ENCODE measurements at places on chromosomes 2 and 18.
A peak's percentile ranks its signal among the peaks of the same experiment; 100 is the strongest.

DNA sequence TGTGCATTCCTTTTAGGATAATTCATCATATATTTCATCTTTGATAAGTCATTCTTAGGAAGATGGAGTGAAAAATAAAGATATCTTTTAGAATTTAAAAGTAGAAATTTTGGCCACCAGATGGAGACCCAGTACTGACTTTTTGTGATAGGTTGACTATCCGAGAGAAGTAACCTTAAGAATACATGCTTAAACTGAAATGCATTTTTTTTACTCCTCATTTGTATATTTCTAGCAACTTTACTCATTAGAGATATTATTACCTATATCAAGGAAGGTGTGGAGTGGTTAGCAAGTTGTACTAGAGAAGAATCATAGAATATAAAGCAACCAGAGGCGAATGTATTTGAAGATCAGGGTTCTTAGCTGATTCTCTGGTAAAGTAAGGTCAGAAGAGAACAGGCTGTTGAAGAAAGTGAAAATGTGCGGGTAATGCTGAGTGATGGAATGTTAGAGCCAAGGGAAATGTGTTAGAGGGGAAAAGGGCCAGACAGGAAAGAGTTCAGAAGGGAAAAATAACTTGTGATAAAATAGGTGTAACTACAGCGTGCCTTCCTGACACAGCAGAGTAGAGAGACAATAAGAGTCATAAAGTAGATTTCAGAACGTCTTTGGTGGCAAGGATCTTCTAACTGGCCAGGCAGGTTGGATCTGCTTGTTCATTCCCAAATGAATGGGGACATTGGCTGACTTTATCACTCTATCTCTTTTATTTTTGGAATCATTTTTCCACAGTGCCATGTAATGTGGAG lies 52.3 kb downstream of the TDRD15 start:
- DNase-seq, result no peak

GRCh38 chr2:95353613-95354468 lies 48.7 kb upstream of the FAHD2A start:
- DNase-seq, result no peak

DNA sequence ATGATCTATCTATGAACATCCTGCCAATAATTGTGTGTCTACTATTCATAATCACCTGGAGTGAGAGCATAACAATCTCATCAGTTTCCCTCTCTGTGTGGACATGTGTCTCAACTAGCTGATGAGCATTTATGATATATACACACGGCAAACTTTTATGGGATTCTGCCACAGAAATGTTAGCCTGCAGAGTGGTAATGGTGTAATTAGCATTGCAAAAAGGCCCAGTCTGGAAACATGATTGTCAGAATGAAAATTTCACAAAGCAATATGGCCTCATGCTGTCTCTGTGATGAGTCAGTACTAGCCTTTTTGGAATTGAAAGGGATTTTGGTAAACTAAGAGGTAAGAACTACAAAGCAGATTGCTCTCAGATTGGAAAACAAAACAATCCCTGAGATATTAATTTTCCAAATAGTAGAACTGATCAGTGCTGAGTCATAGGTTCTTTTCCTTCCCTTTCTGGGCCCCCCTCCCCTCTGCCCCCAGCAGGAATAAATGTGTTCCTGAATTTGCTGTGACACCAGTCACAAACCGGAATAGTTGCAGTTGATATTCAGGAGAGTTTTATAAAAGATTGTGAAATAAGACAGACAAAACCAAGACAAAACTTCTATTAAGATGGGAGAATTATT lies 189.2 kb downstream of the OSR1 start:
- DNase-seq, result no peak

- no peak for DNase-seq
These were observed 119.9 kb upstream of the TEX51 start for GRCh38 chr2:126778561-126779501.

DNA sequence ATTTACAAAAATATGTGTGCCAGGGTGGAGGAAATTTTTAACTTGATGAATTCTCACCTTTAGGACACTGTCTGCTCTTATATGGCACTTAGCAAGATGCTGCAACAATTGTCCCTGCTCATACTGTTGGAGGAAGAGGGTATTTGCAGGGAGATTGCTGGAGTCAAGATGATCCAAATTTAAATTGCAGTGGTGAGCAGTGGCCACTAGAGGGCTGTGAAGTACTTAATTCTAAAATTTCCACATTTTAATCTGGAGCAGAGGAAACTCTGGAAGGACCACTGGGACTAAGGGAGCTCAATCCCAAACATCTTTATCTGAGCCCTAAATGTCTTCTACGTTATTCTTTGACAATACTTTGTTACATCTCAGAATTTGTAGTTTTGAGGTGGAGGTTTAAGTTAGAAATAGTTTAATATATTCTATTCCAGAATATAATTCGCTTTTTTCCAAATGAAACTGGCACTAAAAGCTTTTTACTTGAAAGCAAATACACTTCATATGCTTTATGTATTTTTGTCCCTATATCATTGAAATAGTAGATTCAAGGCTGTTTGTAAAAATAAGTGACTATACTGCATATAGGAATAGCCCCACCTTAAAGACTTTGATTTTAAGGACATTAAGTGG lies 33.0 kb upstream of the PTH2R start:
- no peak for DNase-seq

- no peak for DNase-seq
These were observed 15.9 kb upstream of the DSG2 start for GRCh38 chr18:31482051-31482450.

GRCh38 chr2:126912201-126912600 lies 13.5 kb downstream of the TEX51 start:
- no peak for DNase-seq

DNA sequence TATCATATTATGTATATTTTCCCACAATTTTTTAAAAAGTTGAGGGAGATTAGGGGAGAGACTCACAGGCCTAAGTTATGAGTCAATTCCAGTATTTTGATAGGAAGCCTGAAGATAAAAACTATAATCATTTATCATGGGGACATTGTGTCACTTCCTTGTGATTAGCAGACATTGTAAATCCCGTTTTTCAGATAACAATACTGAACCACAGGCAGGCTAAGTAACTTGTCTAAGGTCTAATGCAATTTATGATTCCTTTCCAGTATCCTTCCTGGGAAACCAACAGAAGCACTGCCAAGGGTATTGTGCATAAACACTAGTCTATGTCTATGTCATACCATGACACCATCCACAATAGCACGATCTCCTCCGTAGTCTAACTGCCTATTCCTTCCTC lies 235.2 kb upstream of the PIK3C3 start:
- DNase-seq, result no peak

DNA sequence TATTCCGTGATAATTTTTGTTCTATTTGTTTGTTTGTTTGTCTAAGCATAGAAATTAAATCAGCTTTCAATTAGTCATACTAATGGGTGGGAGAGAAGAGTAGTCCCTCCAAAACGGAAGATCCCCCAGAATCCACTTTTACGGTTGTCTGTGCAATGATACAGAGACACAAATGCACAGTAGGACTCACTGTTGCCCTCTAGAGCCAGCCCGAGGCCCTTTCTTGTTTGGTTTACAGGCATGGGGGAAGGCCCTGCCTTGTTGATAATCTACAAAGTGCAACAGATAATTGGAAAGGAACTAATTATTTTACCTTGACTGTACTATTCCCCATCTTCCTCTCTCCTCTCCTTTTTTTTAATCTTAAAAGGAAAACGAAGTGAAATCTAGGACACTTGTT lies 121.1 kb downstream of the ACOXL start:
- DNase-seq, result no peak

GRCh38 chr2:36337354-36337753 lies 18.2 kb upstream of the CRIM1 start:
- DNase-seq, result no peak

- no peak for DNase-seq
These were observed 50.8 kb downstream of the EPG5 start for GRCh38 chr18:45916302-45916701.

GRCh38 chr2:178702361-178702760 lies 104.9 kb downstream of the TTN start:
- no peak for DNase-seq

- peak; percentile 53 for DNase-seq
These were observed 79.4 kb downstream of the KCTD1 start for GRCh38 chr18:26468931-26469340.

DNA sequence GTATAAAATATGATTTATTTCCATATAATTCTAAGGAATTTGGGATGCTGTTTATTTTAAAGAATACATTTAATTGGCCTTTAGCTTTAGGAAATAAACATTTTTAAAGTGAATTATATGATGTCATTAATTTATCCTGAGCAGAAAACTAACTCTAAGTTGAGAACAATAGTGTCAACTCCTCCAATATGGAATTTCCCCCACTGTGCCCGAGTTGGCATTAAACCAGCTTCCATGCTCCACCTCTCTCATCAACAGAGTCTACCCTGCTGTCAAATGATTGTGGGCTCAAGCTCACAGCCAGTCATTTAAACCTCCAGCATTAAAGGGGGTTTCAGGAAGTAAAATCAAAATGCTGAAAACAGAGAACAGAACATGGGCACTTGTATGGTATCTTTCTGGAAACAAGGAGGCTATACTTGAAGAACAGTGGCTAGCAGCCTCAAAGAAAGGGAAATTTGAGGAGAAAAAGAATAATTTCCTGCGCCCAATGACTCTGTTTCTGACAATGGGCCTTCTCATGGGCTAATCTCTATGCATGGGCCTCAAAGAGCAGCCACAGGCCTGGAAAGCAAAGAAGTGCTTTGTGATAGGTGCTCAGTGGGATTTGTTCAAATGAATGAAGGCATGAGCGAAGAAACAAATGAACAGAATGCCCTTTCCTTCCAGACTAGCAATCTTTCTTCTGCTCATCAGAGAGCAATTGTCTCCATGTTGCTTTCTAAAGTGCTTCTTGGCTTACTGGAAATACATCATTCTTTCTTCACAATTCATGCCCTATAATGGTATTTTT lies 252.8 kb downstream of the MTX2 start:
- no peak for DNase-seq
